ENCODE measurements at places on chromosomes 4 and X. TPM values are rescaled to one million over a fixed set of nuclear protein-coding genes. Genes with fewer than 3 reads are reported as not detected.

GC gene
- 3,366 TPM for total RNA-seq

GLRA3 gene
- not detected for total RNA-seq

DNA sequence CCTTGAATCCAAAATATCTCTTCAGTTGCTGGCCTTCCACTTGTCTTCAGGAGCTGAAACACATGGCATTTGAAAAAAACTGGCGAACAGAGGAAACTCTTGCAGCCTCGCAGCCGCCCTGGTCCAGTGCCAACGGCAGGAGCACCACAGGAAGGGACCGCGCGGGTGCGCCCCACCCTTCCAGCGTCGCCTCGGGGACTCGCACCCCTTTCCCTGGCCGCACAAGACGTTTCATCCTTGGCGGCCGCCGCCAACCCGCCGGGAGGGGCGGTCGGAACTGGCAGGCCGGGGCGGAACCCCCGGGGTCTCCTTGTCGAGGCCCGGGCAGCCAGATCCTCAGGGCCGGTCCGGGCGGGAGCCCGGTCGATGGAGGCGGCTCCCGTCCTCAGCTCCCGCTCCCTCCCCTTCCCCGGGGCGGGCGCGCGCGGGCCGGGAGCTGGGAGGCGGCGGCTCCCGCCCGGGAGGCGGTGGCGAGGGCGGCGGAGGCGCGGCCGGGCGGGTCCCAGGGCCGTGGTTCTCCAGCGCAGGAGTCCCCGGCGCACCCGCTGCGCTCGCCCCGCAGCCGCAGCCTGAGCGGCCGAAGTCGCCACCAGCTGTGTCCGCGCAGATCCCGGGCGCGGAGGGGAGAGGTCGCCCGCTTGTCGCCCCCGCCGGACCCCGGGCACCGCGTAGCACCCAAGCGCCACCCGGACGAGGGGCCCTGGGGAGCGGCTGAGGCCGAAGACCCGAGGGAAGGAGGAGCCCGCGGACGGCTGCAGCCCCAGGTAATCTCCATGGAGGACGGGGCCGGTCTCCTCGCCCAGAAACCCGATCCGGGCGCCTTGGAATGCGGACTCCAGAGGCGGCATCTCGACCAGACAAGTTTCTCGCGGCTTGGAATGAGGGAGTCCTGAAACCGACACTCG, 886 bp upstream of the NDST3 start:
- peak; percentile 55 for DNase-seq

DNA sequence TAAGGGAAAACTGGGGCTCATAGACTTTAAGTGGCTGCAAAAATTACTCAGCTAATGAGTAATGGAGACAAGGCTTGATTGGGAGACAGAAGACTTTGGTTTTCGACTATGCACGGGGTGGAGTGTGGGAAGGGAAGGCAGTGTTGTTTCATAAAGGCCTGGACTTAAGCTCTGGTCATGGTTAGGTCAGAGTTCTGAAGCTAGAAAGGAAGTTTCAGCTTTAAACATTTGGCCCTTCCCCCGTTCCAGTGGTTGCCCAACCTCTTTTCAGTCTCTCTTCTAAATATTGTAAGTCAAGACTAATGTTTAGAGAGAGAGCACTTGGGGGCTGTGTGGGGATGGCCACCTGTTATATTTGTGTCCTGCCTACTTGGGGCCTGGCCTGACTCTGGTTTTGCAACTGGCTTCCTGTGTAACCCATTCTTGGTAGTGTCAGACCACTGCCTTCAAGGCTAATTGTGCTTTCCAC, 21.0 kb downstream of the MSN start:
- no peak for DNase-seq
